Activated CD4-positive, alpha-beta T cell treated with anti-CD3 and anti-CD28 coated beads, Interleukin-2, amount 50 U/mL, for 48 hours (primary cell): ENCODE measurements at places on chromosomes 2 and 18.

- DNase-seq, result no peak
These were observed 76.5 kb downstream of the CDCA7 start for GRCh38 chr2:173431191-173431590.

DNA sequence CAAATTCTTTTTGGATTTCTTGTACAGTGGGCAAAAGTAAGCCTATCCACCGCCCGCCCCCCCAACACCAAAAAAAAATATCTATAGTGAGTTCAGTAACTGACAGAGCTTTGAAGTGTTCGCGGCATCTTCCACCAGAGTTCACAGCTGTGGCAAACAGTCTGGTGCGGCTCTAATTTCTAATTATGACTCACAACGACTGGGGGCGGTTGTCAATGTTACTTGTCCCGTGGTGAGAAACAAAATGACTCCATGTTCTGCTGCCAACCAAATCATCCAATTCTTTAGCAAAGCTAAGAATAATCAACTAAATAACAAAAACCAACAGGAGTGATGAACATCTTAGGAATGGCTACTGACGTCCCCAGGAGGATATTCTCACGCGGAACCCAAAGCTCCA lies 392.5 kb upstream of the SALL3 start:
- DNase-seq, result no peak

GRCh38 chr2:212520340-212520739 lies 18.3 kb downstream of the ERBB4 start:
- DNase-seq, result no peak

- no peak for DNase-seq
These were observed 158.4 kb downstream of the UBE2E3 start for GRCh38 chr2:181138816-181139215.

- no peak for DNase-seq
These were observed 745.6 kb upstream of the RAB6C start for GRCh38 chr2:129233751-129234406.

DNA sequence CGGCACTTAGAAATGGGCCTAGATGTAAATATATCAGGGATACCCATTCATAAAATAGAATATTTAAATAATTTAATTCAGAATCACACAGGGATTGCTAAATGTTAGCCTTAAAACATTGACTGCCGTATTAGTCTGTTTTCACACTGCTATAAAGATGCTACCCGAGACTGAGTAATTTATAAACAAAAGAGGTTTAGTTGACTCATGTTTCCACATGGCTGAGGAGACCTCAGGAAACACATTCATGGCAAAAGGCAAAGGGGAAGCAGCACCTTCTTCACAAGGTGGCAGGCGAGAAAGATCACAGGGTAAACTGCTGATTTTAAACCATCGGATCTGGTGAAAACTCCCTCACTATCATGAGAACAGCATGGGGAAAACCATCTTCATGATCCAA lies 223.6 kb upstream of the GULP1 start:
- no peak for DNase-seq

- DNase-seq, result no peak
These were observed 8.9 kb downstream of the TMSB10 start for GRCh38 chr2:84914334-84914733.

DNA sequence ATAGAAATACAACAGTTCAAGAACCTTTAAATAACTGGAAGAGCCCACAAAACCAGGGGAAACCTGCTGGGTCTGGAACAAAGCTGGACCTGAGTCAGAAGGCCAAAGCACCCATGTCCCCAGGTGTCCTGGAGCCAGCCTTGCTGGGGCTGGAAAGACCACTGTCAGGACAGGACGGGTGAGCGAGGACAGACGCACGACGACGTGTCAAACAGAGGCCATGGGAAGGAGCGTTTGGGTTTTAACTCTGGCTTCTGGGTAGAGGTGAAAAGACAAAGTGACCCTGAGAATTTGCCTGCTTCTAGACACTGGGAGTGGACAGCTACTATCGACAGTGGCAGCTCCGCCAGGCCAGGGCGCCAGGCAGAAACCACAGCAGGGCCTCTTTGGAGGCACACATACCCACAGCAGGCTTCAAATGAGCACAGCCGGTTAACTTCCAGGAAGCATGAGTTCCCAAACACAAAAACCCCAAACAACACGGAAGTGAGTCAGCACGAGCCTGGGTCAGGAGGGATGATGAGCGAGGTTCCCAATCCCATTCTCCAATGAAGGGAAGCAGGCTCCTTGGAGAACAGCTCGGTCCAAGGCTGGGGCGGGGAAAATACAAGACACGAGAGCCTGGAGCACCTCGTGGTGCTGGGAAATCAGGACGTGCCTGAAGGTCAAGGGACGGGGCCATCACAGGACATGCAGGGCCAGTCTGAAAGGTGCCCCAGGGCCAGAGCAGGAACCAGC lies 208.0 kb downstream of the TWIST2 start:
- DNase-seq, result no peak
